ENCODE measurements at places on chromosomes 2 and 18. TPM values are rescaled to one million over a fixed set of nuclear protein-coding genes. Genes with fewer than 3 reads are reported as not detected.

MRO gene
- total RNA-seq: 0.52 TPM

AKAIN1 gene
- not detected for total RNA-seq

DNA sequence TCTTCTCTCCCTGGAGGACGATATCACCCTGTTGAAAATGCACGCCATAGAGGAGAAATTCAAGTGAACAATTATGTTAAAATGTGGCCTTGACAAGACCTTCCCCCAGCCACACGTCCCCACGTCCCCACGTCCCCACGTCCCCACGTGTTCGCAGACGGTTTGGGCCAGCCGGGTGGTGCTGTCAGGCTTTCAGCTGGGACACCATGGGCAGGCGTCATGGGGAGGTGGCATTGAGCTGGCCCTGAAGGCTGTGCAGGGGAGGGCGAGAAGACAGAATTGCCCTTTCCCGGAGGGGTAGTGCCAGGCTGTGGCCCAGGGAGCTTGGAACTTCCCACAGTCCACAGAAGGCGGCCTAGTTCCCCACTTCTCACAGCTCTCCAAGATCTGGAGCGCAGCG is 240.7 kb upstream of the RAB6C start:
- no peak overlapping the region for H3K27ac ChIP-seq
- DNase-seq: no peak
- H3K4me3 ChIP-seq: no peak overlapping the region
- no peaks in the 10 kb centered on the region for H3K4me1 ChIP-seq

CNNM4 gene
- 4.6 TPM for total RNA-seq

DNA sequence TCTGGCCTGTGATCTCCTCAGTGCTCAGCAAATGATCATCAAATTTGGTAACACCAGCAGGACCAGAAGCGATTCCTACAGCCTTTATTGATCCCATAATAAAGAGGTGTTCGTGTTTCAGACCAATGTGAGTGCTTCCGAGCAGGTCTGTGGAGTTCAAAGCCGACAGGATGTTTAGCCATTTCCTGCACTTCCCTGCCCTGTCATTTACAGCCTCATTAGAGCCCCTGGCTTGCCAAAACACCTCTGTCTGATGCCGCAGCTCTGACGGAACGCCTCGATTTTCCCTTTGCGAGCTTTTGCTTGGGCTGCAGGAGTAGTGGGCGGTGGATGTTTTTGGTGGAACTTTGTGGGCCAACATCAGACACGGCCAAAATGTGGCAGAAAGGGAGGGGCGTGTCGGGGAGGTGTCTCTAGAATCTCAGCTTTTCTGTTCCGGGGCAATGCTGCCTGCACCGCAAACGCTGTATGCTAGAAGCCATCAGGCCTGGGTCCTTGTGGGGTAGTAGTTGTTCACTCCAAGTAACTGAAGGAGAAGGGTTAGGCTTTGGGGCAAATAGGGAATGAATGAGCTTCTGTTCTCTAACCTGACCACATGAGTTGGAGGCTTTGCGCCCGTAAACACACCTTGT is 26.1 kb upstream of the INHBB start:
- no peak for DNase-seq
- peaks cover 20% of the 10 kb centered on the region for H3K4me1 ChIP-seq
- H3K4me3 ChIP-seq: no peak overlapping the region
- no peaks in the 10 kb centered on the region for H3K36me3 ChIP-seq

PAX3 gene
- total RNA-seq: not detected

GRCh38 chr2:69012310-69013141 is 453 bp upstream of the ANTXR1 start:
- peak overlapping the region; percentile 93 for H3K27ac ChIP-seq
- no peaks in the 10 kb centered on the region for H3K27me3 ChIP-seq
- H3K36me3 ChIP-seq: no peaks in the 10 kb centered on the region
- DNase-seq: no peak

TNS1 gene
- 1,001 TPM for total RNA-seq

DNA sequence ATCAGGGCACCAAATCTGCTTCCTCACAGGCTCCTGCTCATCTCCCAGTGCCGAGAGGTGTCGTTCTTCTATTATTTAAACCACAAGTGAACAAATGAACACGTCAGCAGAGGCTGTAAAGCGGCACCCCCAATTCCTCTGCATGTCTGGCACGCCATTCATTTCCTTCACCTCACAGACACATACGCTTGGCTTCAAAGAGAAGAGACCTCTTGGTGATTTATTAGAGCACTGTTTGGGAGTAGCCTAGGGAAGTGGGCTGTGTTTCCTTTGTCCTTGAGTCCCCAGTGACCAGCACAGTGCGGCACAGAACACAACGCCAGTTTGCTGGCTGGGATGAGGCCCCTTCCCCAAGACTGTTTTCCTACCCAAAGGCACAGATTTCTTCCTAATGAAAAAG is 184.3 kb upstream of the REV1 start:
- no peaks in the 10 kb centered on the region for H3K36me3 ChIP-seq
- H3K27ac ChIP-seq: no peak overlapping the region
- no peak overlapping the region for H3K4me3 ChIP-seq

- DNase-seq: no peak
- no peak overlapping the region for H3K27ac ChIP-seq
- no peaks in the 10 kb centered on the region for H3K36me3 ChIP-seq
- no peak overlapping the region for H3K4me3 ChIP-seq
- no peaks in the 10 kb centered on the region for H3K27me3 ChIP-seq
Measured at GRCh38 chr2:68196120-68196716, 38.5 kb downstream of the PNO1 start.

DNA sequence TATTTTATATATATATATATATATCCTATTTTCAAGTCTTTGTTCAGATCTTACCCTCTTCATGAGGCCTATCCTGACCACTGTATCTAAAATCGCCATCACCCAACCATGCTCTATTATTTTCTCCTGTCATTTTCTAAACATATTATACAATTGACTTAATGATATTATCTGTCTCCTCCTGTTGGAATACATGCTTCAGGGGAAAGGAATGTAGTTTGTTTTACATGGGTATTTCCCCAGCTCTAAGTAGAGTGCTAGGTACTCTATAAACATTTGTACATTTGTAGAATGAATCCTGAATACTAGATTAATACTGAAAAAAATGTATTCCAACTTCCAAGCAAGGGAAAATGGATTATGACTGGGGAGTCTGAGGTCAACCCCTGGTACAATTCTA is 26.2 kb downstream of the TTC21B start:
- no peak overlapping the region for H3K4me3 ChIP-seq
- no peak for DNase-seq
- no peaks in the 10 kb centered on the region for H3K27me3 ChIP-seq
- peaks cover 88% of the 10 kb centered on the region for H3K36me3 ChIP-seq
- H3K4me1 ChIP-seq: no peaks in the 10 kb centered on the region

GRCh38 chr2:71944806-71945602 is 202.7 kb downstream of the CYP26B1 start:
- H3K27me3 ChIP-seq: peaks cover 8% of the 10 kb centered on the region
- peaks cover 4% of the 10 kb centered on the region for H3K4me1 ChIP-seq
- no peak overlapping the region for H3K4me3 ChIP-seq
- H3K27ac ChIP-seq: no peak overlapping the region

- peaks cover 30% of the 10 kb centered on the region for H3K36me3 ChIP-seq
- no peak overlapping the region for H3K27ac ChIP-seq
- no peak for DNase-seq
- no peak overlapping the region for H3K4me3 ChIP-seq
- H3K4me1 ChIP-seq: no peaks in the 10 kb centered on the region
Measured at GRCh38 chr2:44310287-44310686, 35.0 kb downstream of the SLC3A1 start.

GRCh38 chr2:23988371-23988770 is 21.5 kb upstream of the MFSD2B start:
- no peaks in the 10 kb centered on the region for H3K4me1 ChIP-seq
- no peaks in the 10 kb centered on the region for H3K27me3 ChIP-seq
- peaks cover 32% of the 10 kb centered on the region for H3K36me3 ChIP-seq
- no peak overlapping the region for H3K27ac ChIP-seq

DNA sequence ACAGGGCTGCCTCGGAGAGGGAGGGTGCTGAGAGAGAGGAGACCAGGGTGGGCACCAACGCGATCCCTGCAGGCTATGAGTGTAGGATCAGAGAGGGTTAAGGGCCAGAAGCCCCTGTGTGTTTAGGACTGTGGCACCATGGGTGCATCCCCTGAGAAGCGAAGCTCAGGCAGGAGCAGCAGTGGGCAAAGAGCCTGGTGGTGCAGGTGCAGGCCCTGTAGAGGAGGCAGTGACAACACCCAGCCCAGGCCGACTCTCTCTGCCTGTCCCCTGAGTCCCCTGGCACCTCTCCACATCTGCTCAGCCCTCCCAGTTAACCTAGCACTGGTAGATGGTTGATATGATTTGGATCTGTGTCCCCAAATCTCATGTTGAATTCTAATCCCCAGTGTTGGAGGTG is 139.8 kb downstream of the RNF152 start:
- no peak overlapping the region for H3K27ac ChIP-seq
- H3K4me1 ChIP-seq: no peaks in the 10 kb centered on the region
- no peaks in the 10 kb centered on the region for H3K36me3 ChIP-seq
